GM04503 (cell line): ENCODE measurements at places on chromosomes 2 and 18.

GRCh38 chr2:156115338-156115737 is 217.2 kb downstream of the NR4A2 start:
- DNase-seq, result peak; percentile 3

DNA sequence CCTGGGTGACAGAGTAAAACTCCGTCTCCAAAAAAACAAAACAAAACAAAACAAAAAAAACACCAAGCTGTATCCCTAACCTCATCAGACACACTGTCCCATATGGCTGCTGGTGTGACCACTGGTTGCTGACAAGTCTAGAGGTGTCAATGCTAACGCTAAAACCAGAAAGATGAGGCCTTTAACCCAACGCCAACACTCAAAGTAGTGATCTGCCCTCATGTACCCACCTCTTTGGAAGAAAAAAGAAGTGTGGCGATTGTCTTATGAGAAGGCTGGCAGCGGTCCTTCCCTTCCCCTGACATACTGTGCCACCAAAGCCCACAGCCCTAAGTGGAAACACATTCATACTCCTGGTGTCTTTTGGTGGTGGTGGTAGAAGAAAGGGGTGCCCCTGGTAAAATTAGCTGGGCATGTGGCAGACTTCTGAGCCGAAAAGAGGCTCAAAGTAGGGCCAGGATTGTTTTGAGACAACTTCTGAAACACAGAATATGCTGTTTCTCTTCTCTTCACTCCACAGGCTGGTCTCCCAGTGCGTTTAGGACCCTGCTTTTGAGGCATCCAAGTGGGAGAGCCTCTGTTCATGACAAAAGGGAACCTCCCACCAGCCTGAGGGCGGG is 9.8 kb downstream of the SERTAD2 start:
- DNase-seq, result no peak

DNA sequence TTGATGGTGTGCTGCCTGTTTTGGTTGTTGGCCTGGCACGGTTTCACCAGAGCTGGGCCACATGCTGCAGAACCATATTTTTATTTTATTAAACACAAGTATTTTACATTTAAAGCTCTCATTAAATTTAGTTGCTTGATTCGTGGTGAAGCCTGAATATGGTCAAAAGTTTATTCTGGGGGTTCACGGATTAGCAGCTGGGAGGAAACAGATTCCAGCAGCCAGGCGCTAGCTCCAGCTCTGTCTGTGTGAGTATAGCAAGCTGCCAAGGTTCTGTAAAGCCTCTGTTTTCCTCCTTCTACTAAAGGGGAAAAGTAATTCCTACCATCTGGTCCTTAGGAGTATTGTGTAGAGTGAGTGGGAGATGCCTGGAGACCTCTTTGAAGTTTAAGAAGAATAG is 22.5 kb downstream of the GATA6 start:
- DNase-seq, result no peak

- DNase-seq, result no peak
Measured at GRCh38 chr18:68734308-68734707, 19.4 kb upstream of the TMX3 start.

- no peak for DNase-seq
Measured at GRCh38 chr2:96963316-96963715, 23.1 kb downstream of the FAM178B start.

- DNase-seq, result no peak
Measured at GRCh38 chr2:32683520-32684086, 55.8 kb downstream of the TTC27 start.

DNA sequence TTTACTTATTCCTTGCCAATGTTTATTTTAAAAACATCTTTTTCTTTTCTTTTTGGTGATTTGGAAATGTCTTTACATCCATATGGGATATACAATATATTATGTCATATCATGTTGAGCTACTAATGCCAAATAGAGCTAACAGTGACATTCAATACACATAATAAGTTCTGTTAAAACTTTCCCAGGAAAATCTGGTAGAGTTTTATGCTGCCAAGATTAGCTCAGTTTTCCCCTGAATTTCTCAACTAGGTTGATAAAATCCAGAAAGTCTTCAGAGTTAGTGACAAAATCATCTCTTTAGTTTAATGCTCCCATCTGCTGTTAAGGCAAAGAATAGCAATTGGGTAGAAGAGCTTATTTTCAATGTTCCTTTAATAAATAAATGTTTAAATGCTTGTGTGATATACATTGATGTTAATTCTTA is 9.9 kb downstream of the COL3A1 start:
- peak; percentile 55 for DNase-seq
